Ascending aorta (tissue), 2 donors: ENCODE measurements at places on chromosomes 2 and 18.

- no peak overlapping the region for H3K4me3 ChIP-seq
- H3K4me1 ChIP-seq, result no peaks in the 10 kb centered on the region
- H3K27ac ChIP-seq, result no peak overlapping the region
- no peaks in the 10 kb centered on the region for H3K36me3 ChIP-seq
Observed at GRCh38 chr2:144780983-144781382, 261.1 kb upstream of the ZEB2 start.

- H3K4me3 ChIP-seq, result no peak overlapping the region
- H3K4me1 ChIP-seq, result no peaks in the 10 kb centered on the region
- no peaks in the 10 kb centered on the region for H3K27me3 ChIP-seq
- DNase-seq, result no peak
Observed at GRCh38 chr2:36245651-36246050, 109.9 kb upstream of the CRIM1 start.

DNA sequence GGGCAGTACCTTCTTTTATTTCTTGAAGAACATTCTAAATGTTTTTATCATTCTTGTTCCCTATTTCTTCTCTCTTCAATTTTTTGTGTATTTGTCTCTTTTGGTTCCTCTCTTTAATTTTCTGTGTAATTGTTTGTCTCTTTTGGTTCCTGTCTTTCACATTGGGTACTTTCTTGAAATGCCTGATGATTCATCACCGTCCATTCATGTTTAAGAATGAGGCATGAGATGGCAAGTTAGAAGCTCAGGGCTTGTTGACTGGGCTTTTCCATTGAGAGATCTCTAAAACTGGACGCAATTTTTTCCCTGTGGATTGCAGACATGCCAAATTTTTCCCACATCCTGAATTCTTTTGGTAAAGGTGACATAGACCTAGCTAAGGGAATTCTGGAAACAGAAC is 33.7 kb upstream of the IL1R2 start:
- no peak for DNase-seq
- H3K36me3 ChIP-seq, result no peaks in the 10 kb centered on the region
- no peak overlapping the region for H3K4me3 ChIP-seq
- H3K27me3 ChIP-seq, result no peaks in the 10 kb centered on the region

DNA sequence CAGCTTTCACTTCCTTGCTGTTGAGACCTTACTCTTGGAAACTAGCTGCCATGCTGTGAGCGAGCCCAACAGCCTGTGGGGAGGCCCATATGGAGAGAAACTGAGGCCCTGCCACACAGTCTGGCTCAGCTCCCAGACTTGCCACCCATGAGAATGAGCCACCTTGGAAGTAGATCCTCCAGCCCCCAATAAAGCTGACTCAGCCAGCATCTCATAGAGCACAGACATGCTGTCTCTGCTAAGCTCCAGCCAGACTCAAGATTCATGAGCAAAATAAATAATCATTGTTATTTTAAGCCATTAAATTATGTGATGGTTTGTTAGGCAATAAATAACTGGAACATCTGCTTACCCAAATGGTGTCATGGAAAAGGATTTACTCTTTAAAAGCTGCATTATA is 53.6 kb upstream of the DDX18 start:
- no peak overlapping the region for H3K4me3 ChIP-seq
- no peaks in the 10 kb centered on the region for H3K4me1 ChIP-seq
- DNase-seq, result no peak
- H3K27me3 ChIP-seq, result no peaks in the 10 kb centered on the region
- no peaks in the 10 kb centered on the region for H3K36me3 ChIP-seq
